ENCODE measurements at places on chromosomes 13 and 19.
A peak's percentile ranks its signal among the peaks of the same experiment; 100 is the strongest.

- DNase-seq, result peak; percentile 17
Measured at GRCh38 chr19:13633109-13633508, 126.8 kb upstream of the CACNA1A start.

DNA sequence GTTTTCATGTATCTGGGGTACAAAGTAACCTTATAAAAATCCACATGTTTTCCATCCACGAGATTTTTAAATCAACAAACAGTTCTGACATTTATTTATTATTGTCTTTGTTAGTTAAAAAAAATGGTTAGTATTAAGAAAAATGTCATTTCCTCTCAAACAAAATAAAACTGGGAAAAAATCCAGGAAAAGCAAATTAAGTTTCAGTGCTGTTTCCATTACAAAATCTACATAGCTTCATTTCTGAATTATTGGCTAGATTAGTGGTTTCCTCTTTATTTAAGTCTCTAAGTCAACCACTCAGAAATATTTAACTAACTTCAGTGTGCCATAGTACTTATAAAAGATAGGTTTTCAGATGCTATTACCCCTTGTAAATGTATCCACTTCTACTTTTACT lies 49.1 kb downstream of the MZT1 start:
- no peak for DNase-seq

DNA sequence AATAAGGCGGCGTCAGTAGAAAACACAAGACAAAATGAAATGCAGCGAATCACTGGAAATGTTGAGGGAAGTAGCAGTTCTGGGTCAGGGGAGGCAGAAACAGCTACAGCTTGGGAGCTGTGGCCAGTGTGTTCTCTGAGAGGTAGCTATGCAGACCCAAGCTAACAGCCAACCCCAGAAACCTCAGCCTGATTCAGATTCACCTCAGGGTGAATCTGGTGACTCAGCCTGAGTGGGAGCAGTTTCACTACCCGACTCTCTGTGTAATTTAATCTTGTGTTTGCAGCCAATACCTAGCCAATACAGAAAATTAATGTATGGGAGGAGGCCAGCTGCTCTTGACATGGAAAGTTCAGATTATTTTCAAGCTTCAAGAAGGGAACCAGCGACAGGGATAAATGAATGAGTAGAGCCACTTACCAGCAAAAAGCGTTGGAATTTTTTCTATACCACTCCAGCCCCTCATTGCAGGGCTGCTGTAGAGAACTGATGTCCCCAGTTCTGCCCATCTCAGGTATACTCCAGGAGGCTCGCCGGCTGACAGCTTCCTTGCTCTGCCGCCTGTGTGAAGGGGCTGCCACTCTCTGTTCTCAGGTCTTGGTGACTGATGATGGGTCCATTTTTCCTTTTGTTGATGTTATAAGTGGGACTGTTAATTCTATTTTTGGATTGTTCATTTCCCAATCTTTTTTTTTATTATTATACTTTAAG lies 8.9 kb downstream of the IGFL3 start:
- DNase-seq, result peak; percentile 69

GRCh38 chr19:10095948-10096614 lies 6.4 kb downstream of the ANGPTL6 start:
- DNase-seq, result peak; percentile 96

DNA sequence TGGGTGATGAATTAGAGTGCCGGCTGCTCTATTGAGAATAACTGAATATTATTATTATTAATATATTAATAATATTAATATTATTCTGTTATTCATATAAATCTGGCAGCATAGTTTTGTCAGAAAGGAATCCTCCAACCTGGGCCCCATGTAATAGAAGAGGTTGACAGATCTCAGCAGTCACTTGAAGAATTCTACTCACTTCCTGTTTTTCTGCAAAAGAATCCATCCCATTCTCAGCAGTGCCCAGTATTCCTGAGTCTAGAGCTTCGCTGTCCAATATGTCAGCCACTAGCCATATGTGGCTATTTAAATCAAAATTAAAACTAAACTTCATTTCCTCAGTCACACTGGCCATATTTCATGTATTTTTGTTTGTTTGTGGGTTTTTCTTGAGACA lies 72.4 kb upstream of the USPL1 start:
- no peak for DNase-seq

- no peak for DNase-seq
Measured at GRCh38 chr19:36128392-36128736, 11.5 kb upstream of the CAPNS1 start.

GRCh38 chr19:16645140-16645539 lies 14.8 kb downstream of the SMIM7 start:
- no peak for DNase-seq

- DNase-seq, result no peak
Measured at GRCh38 chr19:9362905-9363304, at the start of gene ZNF177. Gene ZNF177, plus strand, starts transcription at chr19:9363013. Its CDS starts 15,299 bp downstream, at chr19:9378312.

DNA sequence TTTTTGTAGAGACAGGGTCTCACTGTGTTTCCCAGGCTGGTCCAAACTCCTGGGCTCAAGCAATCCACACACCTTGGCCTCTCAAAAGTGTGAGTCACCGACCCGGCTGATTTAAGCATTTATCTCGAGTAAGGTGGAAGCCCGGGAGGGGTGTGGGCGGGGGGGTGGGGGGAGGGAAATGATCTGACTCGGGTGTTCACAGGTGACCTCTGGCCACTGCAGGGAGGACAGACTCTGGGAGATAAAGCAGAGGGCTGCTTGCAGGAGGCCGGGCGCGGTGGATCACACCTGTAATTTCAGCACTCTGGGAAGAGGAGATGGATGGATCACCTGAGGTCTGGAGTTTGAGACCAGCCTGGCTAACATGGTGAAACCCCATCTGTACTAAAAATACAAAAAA lies 7.9 kb downstream of the DENND1C start:
- DNase-seq, result no peak

- no peak for DNase-seq
Measured at GRCh38 chr13:103178986-103179943, 113.0 kb upstream of the SLC10A2 start.

- no peak for DNase-seq
Measured at GRCh38 chr13:90577726-90578125, 769.8 kb upstream of the MIR17HG start.

DNA sequence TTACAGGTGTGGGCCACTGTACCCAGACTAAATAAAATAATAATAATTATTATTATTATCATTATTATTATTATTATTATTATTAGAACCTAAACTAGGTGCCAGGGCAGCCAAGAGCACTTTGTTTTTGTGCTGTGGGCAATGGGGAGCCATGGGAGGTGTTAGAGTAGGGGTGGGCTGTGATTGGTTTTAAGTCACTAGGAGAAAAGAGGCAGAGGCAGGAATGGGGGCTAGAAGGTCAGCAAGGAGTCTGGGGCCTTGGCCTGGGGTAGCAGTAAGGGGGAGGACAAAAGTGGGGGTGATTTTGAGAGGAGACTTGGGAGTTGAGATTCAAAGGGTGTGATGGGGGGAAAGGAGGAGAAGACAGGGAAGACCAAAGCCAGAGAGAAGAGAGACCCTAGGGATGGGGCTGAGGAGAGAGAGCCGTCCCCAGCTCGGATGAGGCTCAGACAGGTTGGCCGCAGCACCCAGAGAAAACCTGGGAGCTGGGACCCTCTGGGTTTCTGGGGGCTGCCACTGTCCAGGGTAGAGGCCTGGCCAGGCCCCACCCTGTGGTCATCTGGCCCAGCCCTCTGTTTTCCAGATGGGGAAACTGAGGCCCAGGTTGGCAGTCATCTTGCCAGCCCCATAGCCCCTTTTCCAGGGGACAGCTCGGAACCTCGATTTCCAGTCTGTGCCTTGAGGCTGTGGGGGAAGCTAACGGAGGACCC lies 17.8 kb upstream of the BTBD2 start:
- DNase-seq, result no peak

DNA sequence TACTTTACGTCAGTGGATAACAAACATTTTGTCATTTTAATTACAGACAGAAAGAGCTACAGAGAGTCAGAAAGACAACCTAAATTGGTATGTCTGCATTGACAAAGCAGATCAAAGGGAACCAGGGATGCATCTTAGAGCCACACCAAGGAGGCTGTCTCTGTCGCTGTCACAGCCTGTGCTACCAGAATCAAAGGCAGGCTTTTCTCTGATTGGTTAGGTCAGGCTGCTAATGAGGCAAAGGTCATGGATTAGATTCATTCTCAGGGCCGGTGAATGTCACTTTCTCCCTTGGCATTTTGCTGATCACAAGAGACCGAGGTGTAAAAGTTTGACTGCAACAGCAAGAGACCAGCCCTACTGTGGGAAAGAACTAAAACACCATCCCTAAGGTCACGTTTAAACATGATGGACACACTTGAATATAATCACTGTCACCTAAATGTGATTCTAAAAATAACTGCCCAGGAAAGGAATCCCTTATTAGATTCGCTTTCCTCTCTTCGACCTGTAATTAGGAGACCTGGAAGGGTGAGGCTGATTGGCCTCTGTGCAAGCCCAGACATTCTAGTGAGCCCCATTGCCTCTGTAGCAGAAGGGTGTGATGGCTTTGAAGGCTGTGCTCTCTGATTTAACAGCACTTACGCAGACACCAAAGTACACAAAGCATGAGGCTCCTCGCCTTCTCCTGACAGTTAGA lies 314.4 kb upstream of the NBEA start:
- no peak for DNase-seq

DNA sequence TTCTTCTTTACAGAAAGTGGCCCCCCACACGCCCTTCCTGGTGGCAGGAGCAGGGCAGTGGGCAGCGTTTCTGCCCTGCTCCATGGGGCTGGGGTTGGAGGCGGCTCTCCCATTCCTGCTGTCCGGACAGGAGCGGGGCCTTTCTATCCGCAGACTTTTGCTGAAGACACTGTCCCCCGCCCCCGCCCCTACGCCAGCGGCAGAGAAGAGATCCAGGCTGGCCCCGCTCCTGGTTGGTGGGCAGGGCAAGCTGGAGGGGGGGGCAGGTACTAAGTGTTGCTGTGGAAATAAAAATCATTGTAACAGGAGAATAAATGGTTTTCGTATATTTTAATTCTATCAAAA lies 81.7 kb downstream of the ZNF429 start:
- no peak for DNase-seq

DNA sequence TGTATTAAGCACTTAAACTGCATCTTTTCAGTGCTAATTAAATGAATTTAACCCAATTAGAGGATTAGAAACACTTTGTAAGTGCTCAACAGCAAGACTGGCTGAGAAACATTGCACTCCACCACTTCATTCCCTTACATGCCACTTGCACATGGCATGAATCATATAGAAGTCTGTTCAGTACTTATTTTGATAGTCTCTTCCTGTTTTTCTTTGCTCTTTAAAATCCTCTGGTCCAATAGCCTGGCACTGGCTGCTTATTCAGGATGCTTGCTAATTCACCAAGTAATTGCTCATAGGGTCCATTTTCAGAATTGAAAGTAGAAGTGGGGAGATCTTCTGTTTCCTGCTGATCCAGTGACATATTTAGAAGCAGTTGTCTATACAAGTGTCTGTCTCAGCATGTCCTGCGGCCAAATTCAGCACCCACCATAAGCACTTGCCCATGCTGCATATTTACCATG lies 900.1 kb downstream of the PCDH9 start:
- no peak for DNase-seq

- DNase-seq, result peak; percentile 99
Measured at GRCh38 chr19:50804420-50805272, 14.4 kb downstream of the ACP4 start.
